Neural crest cell (in vitro differentiated cells): ENCODE measurements at places on chromosomes 3 and 15. TPM values are rescaled to one million over a fixed set of nuclear protein-coding genes. Genes with fewer than 3 reads are reported as not detected.

Gene DZIP1L
- 26.6 and 28.1 TPM in 2 replicates for total RNA-seq

DNA sequence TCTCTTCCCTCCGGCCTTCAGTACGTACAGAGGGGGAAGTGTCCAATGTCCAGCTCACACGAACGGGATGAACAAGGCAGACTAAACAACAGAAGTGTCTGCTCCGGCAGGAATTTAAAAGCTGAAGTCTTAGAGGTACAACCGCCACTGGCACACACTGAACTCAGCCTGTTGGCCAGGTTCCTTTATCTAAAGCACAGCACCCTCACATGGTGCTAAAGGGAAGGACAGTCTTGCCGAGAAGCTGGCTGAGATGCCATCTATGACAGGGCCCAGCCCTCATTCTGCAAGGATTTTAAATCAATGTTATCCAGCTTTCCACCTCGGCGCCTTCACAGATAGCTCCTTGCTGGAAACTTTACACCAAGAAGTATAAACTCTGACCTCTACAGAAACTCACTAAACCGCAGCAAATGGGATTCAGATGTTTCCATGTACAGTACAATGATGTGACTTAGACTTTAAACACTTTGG, 2.8 kb downstream of the ADAMTS17 start:
- peaks cover 9% of the 10 kb centered on the region for H3K4me1 ChIP-seq
- peak overlapping the region; percentile 70 for H3K4me3 ChIP-seq
- peak; percentile 41 for DNase-seq
- H3K27me3 ChIP-seq: peaks cover 47% of the 10 kb centered on the region
- H3K27ac ChIP-seq: no peak overlapping the region

DNA sequence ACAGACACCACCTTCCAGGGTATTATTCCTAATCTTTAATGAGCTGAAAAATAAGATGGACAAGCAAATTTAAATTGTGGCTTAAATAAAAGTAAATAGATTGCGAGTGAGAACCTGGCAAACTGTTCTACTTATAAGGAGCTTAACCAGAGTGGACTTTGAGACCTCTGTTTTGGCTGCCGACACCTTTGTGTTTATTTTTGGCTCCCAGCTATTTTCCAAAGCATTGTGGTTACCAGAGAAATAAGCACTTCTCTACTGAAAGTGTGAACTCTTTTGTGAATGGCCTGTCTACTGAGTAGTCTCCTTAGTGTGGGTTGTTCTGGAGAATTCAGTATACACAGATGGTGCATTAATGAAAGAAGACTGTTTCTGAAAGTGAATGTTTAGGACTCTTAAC, 109.4 kb downstream of the ATP8B4 start:
- H3K4me1 ChIP-seq: no peaks in the 10 kb centered on the region
- no peak for DNase-seq
- no peaks in the 10 kb centered on the region for H3K36me3 ChIP-seq
- no peak overlapping the region for H3K27ac ChIP-seq

DNA sequence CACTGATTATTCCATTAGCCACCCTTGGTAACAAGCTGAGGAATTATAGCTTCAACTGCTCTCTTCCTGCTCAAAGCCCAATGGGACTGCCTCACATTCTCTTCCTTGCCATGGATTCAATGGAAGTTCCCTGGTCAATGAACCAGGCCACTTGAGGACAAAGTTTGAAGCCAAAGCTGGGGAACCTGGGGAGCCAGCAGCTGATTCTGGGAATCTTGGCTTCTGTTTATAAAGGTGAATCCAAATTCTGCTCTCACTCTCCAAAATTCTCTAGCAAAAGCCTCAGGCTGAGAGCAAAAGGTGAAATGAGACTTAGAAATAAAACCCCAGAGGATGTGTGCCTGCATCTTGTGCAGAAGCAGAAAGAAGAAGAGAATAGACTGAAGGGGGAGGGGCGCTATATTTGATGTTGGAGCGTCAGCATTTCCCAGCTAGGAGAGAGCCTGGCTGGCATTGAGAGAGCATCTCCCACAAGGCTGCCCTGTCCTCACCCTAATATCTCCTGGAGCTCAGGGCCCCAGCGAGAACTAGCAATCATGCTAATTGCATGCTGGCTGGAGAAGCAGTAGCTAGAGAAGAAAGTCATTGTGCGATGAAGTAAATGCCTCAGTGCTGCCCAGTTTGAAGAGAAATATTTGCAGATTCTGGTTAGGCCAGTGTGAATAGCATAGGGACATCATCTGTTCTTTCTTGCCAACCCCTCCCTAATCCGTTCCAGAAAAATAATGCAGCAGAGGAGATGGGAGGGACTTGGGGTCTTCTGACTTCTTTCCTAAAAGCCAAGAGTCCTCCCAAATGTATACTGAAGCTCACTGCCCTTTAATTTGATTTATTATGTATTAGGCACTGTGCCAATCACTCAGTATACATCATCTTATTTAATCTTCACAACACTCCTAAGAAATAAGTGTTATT, 34.9 kb upstream of the GAP43 start:
- H3K4me3 ChIP-seq: no peak overlapping the region
- DNase-seq: no peak
- H3K27me3 ChIP-seq: no peaks in the 10 kb centered on the region
- H3K36me3 ChIP-seq: no peaks in the 10 kb centered on the region
- H3K27ac ChIP-seq: no peak overlapping the region

- H3K36me3 ChIP-seq: no peaks in the 10 kb centered on the region
- no peak for DNase-seq
- no peak overlapping the region for H3K27ac ChIP-seq
- H3K4me1 ChIP-seq: peaks cover 6% of the 10 kb centered on the region
Measured at GRCh38 chr3:6965881-6966280, 105.0 kb downstream of the GRM7 start.

Gene BFSP2
- total RNA-seq: not detected in 2 replicates

GRCh38 chr3:57910990-57911389, 97.2 kb upstream of the FLNB start:
- no peaks in the 10 kb centered on the region for H3K4me1 ChIP-seq
- H3K36me3 ChIP-seq: peaks cover 6% of the 10 kb centered on the region
- H3K27me3 ChIP-seq: no peaks in the 10 kb centered on the region
- DNase-seq: no peak
- H3K4me3 ChIP-seq: no peak overlapping the region

GRCh38 chr3:174417573-174417972, 441.6 kb upstream of the NAALADL2 start:
- no peak for DNase-seq
- no peaks in the 10 kb centered on the region for H3K27me3 ChIP-seq
- peaks cover 10% of the 10 kb centered on the region for H3K4me1 ChIP-seq
- H3K4me3 ChIP-seq: no peak overlapping the region

Gene CRABP1
- 753 and 803 TPM in 2 replicates for total RNA-seq

Gene FEZF2
- 0.18 and 0.28 TPM in 2 replicates for total RNA-seq

- no peaks in the 10 kb centered on the region for H3K4me1 ChIP-seq
- peaks cover 4% of the 10 kb centered on the region for H3K27me3 ChIP-seq
- H3K4me3 ChIP-seq: no peak overlapping the region
Measured at GRCh38 chr15:31464216-31465082, 137.8 kb downstream of the KLF13 start.

Gene DAZL
- total RNA-seq: not detected in 2 replicates

DNA sequence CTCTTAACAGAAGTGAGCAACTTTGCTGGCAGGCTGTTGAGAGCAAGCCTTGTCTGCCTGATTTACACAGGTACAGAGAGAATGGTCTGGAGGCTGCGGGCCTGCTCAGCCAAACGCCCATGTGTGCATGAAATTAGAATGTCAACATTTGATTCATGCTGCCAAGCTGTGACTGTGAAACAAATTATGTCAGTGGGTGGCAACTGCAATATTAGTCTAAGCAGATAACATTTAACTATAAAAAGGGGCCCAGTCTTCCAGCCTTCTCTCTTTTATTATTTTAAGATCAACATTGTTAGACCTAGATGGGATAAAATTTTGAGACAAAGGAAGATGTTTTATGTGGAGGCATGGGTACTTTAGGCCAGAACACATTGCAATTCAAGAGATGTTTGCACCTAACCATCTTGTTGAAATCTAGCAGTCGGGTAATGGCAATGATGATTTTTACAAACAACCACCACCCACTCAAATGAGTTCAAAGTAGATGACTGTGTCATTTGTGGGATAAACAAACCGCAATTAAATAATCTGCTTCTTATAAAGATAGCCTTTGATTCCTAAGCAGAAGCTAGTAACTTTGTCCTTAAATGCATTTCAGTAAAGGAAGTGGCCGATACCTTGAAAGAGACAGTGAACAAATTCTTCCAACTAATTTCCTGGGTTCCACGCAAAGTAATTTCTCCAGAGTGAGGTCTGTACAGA, 70.2 kb downstream of the FOXB1 start:
- H3K27ac ChIP-seq: no peak overlapping the region
- peaks cover 4% of the 10 kb centered on the region for H3K36me3 ChIP-seq
- no peak overlapping the region for H3K4me3 ChIP-seq
- peaks cover 73% of the 10 kb centered on the region for H3K4me1 ChIP-seq
